ENCODE measurements at places on chromosomes 1 and 21.

GRCh38 chr21:38219049-38219628, 37.7 kb upstream of the KCNJ15 start:
- DNase-seq, result peak; percentile 9

- DNase-seq, result no peak
Observed at GRCh38 chr1:64060611-64061302, 142.7 kb upstream of the UBE2U start.

- no peak for DNase-seq
Observed at GRCh38 chr21:14383596-14384180, 742 bp upstream of the HSPA13 start.

- DNase-seq, result no peak
Observed at GRCh38 chr1:8025671-8026144, 401 bp downstream of the ERRFI1 start.

- no peak for DNase-seq
Observed at GRCh38 chr1:87246436-87246835, 82.2 kb upstream of the LMO4 start.

- no peak for DNase-seq
Observed at GRCh38 chr1:75732703-75733102, 8.2 kb downstream of the ACADM start.

GRCh38 chr1:182829285-182829932, 9.7 kb upstream of the DHX9 start:
- no peak for DNase-seq

DNA sequence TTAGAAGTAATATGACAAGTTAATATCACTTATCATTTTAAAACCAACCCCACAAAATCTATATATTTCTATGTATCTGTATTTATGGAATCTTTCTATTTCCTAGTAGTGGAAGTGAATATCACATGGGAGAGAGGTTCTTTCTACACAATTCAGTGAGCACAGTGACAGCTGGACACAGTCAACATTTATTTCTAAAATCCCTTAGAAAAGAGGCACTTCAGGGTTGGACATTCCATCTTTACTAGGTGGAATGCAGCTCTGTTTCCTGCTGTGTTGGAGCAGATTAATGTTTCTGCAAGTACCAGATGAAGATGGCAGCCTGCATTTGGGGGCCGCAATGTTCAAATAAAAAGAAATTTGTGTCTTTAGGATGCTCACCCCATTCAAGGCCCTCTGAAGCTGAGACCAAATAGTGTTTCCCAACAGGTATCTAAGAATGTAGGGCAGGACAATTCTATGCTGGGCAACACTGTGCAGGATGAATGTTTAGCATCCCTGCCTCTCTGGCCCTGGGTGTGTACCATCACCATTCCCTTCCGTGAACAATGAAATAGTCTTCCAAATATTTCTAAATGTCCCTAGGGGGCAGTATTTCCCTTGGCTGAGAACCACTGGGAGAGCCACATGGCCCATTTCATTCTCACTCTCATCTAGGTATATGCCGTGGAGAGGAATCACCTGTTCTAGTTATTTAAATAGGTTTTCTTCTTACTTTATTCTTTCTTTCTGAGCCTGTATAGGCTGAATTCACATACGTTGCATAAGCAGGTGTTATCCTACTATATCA, 394.8 kb downstream of the PRDM2 start:
- no peak for DNase-seq

DNA sequence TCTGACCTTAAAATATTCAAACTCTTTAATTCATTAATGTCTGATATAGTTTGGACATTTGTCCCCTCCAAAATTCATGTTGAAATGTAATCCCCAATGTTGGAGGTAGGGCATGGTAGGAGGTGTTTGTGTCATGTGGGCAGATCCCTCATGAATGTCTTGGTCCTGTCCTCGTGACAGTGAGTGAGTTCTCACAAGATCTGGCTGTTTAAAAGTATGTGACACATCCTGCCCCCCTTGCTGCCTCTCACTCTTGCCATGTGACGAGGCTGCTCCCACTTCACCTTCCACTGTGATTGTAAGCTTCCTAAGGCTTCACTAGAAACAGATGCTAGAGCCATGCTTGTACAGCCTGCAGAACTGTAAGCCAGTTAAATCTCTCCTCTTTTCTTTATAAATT, 21.3 kb upstream of the FBXO28 start:
- no peak for DNase-seq

GRCh38 chr1:195663549-195664280, 944.5 kb downstream of the KCNT2 start:
- no peak for DNase-seq

DNA sequence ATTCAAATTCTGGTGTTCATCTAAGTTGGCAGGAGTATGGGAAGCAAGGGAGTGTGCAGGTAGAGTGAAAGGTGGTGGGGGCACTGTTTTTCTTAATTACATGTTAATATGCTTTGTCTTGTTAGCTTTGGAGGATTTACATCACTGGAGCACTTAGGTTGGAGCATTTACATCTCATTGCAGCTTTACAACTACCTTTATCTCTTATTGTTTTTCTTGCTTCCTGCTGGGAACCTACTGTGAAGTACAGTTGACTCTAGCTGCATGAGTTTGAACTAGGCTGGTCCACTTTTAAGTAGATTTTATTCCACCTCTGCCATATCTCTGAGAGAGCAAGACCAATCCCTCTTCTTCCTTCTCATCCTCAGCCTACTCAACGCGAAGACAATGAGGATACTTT, 554.8 kb upstream of the B3GALT2 start:
- no peak for DNase-seq

- no peak for DNase-seq
Observed at GRCh38 chr1:182631053-182631677, 27.0 kb upstream of the RGS16 start.

- DNase-seq, result no peak
Observed at GRCh38 chr1:111961773-111962565, 27.5 kb downstream of the KCND3 start.

Measured in stimulated activated CD8-positive, alpha-beta memory T cell treated with anti-CD3 and anti-CD28 coated beads, Interleukin-15, amount 100 ng/mL, for 4 hours (primary cell).